ENCODE measurements at places on chromosomes 1 and 21.

DNA sequence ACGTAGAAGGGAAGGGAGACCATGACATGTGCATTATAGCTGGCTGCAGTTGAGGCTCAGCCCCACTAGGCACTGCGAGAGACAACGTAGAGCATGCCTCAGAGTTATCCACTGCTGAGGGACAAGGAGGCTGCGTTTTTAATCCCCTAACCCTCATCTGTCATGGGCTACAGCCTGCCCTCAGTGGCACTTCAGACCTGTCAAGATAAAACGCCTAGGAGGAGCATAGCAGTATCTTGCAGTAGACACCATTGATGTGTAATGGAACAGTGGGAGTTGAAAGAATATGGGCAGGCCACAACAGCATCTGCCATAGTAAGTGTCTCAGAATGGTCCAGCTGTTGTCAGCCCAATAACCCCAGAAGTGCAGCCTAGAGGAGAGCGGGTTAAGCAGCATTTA lies 307.0 kb upstream of the PTBP2 start:
- DNase-seq: no peak

DNA sequence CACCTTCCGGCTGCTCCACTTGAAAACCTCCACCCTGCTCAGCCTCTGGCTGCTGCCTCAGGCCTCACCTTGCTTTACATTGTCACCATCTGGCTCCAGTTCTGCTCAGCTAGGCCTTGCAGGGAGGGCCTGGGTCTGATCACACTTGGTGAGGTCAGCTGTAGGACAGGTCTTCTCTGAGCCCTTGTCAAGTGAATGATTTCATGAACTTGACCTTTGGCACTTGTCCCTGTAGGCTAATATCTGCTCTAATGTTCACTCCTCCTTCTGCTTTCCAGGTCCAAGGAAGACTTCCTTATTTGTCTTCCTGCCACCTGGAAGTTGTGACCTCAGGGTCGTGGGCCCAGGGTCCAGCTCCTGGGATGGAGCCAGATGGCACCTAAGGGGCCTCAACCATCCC lies 41.4 kb downstream of the PTPRF start:
- DNase-seq: no peak

- no peak for DNase-seq
Measured at GRCh38 chr1:165075725-165076370, 280.7 kb downstream of the LMX1A start.

DNA sequence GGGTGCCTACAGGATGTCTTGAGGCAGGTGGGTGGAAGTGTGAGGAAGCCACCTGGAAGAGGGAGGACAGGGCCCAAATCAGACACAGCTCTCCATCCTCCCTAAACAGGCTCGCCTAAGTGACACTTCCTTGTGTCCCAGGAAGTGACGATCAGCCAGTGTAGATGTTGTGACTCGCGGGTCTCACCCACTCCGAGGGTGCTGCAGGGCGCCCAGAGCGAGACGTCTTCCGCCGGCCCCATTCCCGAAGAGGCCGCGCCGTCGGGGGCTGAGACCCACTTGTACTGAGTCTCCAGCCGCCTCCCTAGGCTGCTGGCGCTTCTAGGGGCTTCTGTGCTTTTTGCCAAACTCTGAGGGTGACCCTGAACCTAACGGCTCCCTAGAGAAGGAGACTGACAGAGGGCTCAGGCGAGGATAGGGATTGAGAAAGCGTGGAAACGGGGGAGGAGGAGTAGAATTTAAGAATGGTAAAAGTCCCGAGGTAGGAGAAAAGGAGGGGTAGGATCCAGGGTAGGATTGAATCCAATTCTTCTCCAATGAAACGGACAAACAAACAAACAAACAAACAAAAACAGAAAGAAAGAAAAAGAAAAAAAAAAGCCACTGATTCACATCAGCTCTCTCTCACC lies 543 bp upstream of the MARK1 start:
- DNase-seq: peak; percentile 24

GRCh38 chr1:65179148-65179547 lies 31.1 kb downstream of the AK4 start:
- no peak for DNase-seq

GRCh38 chr21:40886931-40887330 lies 40.0 kb upstream of the DSCAM start:
- DNase-seq: peak; percentile 59

- no peak for DNase-seq
Measured at GRCh38 chr1:55635856-55636255, 420.7 kb upstream of the USP24 start.

- no peak for DNase-seq
Measured at GRCh38 chr1:210455840-210456603, 127.3 kb downstream of the HHAT start.

DNA sequence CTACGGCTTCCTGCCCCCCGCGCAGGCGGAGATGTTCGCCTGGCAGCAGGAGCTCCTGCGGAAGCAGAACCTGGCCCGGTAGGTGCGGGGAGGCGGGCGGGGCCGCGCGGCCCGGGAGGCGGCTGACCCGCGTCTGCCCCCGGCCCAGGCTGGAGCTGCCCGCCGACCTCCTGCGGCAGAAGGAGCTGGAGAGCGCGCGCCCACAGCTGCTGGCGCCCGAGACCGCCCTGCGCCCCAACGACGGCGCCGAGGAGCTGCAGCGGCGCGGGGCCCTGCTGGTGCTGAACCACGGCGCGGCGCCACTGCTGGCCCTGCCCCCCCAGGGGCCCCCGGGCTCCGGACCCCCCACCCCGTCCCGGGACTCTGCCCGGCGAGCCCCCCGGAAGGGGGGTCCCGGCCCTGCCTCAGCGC lies 16.6 kb downstream of the NOC2L start:
- no peak for DNase-seq

GRCh38 chr1:33837635-33838034 lies 26.2 kb upstream of the HMGB4 start:
- DNase-seq: no peak

GRCh38 chr1:98374098-98374497 lies 287.4 kb upstream of the SNX7 start:
- no peak for DNase-seq

- no peak for DNase-seq
Measured at GRCh38 chr1:63937461-63938022, 163.7 kb downstream of the ROR1 start.
